ENCODE measurements at places on chromosomes 11 and 22.

DNA sequence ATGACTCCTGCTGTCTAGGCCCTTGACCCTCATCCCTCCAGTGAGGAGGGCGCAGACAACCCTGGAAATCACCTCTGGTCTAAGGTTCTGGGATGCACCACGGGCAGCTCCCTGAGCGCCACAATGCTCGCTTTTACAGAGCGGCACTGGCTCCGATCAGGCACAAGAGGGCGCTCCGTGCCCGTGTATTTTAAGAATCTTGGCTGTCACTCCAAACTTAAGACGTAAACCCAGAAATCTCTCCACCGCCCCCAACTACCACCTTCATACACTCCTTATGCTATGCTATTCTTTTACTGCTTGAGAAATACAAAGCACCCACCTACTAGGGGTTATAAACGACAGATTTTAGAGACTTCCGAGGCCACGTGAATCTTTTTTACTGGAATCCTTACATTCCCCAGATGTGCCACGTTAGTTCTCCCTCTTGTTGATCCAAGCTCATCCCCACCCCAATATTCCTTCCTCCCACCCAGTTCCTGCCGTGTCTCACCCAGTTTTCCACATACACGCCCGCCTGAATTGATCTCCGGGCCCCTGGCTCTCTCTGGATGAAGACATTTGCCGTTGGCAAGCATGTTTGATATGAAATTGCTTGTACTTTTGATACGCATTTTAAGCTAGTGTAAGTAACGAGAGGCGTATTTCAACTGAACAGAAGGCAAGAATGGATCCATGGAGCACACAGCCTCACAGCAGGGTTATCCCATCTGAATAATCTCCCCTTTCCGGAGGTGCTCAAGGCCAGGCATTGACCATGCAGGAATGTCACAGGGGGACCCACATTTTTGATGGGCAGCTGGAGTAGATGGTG lies 453.5 kb downstream of the OPCML start:
- DNase-seq, result no peak
- no peaks in the 10 kb centered on the region for H3K36me3 ChIP-seq
- peaks cover 72% of the 10 kb centered on the region for H3K27me3 ChIP-seq
- H3K4me1 ChIP-seq, result peaks cover 4% of the 10 kb centered on the region
- H3K27ac ChIP-seq, result no peak overlapping the region

GRCh38 chr11:35334385-35335090 lies 84.8 kb downstream of the SLC1A2 start:
- no peaks in the 10 kb centered on the region for H3K4me1 ChIP-seq
- no peaks in the 10 kb centered on the region for H3K36me3 ChIP-seq
- no peak for DNase-seq

DNA sequence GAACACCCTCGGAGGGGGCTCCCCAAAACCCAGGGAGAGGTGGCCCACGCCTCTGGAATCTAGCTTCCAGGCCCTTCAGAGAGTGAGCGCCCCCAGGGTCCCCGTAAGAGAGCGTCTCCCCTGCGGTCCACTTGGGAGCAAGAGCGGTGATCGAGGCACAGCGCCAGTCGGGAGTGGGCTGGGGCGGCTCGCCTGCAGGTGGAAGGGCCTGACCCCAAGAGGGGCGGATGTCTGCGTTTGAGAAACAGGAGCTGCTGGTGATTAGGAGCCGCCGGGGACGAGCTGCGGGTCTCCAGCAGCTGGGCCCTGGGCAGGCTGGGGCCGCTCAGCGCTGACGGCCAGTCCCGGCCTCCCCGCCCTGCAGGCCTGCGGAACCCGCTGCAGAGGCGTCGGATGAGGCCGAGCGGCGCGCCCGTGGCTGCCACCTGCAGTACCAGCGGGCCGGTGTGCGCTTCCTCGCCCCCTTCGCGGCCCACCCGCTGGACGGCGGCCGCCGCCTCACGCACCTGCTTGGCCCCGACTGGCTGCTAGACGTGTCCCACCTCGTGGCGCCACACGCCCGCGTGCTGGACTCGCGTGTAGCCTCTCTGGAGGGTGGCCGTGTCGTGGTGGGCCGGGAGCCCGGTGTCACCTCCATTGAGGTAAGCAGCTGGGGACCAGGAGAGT lies 10.0 kb downstream of the TMEM132A start:
- peaks cover 11% of the 10 kb centered on the region for H3K27me3 ChIP-seq
- H3K36me3 ChIP-seq, result peaks cover 35% of the 10 kb centered on the region
- no peak overlapping the region for H3K27ac ChIP-seq
- no peak overlapping the region for H3K4me3 ChIP-seq
- H3K4me1 ChIP-seq, result peaks cover 6% of the 10 kb centered on the region

DNA sequence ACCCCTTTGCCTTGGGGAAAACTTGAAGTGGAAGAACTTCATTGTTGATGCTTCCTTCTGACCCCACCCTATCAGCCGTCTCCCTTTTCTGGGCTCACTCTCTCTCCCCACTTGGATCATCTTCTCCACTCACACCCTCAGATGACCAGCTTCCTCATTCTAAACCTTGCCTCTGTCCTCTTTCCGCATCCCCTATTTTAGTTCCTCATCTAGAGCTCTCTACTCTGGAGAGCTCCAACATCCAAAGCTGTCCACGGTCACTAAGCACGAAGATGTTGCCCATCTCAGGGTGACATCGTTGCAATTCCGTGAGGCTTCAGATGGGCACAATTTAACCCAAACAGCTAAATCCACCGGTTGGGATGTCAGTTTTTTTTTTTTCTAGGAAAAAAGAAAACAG lies 31.6 kb upstream of the ME3 start:
- no peak for DNase-seq
- H3K27ac ChIP-seq, result no peak overlapping the region
- no peaks in the 10 kb centered on the region for H3K4me1 ChIP-seq
- no peaks in the 10 kb centered on the region for H3K27me3 ChIP-seq
- H3K4me3 ChIP-seq, result no peak overlapping the region
- H3K36me3 ChIP-seq, result no peaks in the 10 kb centered on the region

GRCh38 chr11:47904048-47904447 lies 55.9 kb upstream of the NUP160 start:
- H3K4me1 ChIP-seq, result peaks cover 24% of the 10 kb centered on the region
- no peak overlapping the region for H3K27ac ChIP-seq
- H3K36me3 ChIP-seq, result no peaks in the 10 kb centered on the region
- H3K27me3 ChIP-seq, result no peaks in the 10 kb centered on the region

DNA sequence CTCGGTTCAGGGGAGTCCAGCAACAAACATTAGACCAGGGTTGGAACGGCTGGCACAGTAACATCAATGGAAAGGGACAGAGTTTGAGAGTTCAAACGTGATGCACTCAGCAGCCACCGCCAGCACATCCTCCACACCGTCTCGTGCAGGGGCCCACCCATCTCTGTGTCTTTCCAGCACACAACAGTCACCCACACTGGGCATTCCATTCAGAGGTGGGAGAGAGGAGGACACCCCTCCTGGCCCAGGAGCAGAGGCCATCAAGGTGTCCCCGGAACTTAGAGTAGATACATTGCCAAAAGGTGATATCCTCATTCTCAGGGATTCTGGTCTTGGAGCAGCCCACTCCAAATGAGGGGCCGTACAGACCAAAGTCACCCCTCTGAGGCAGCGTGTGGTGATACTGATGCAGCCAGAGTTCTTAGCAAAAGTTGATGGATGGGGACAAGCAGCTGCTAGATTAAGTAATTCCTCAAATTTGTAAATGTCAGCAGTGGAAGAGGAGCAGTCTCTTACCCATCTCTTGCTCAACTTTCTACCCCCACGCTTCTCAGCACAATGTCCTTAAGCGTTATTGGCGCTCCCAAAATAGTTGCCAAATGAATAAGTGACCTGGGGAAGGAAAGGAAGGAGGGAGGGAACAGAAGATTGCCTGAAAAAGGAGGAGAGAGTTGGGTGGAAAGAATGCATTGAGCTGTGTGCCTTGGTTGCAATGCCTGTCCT lies 5.5 kb downstream of the SNAP29 start:
- H3K36me3 ChIP-seq, result peaks cover 26% of the 10 kb centered on the region
- peaks cover 28% of the 10 kb centered on the region for H3K4me1 ChIP-seq
- no peak overlapping the region for H3K4me3 ChIP-seq
- H3K27ac ChIP-seq, result no peak overlapping the region
- DNase-seq, result no peak

GRCh38 chr22:26617271-26618199 lies at the start of gene CRYBB1:
Gene CRYBB1, minus strand, starts transcription at chr22:26618027. Its CDS starts 1,708 bp downstream, at chr22:26616319.
- H3K27ac ChIP-seq, result no peak within 1 kb of the TSS
- no peaks in the 10 kb centered on the region for H3K36me3 ChIP-seq
- no peaks in the 10 kb centered on the region for H3K4me1 ChIP-seq
- no peak within 1 kb of the TSS for H3K4me3 ChIP-seq
- peak; percentile 82 for DNase-seq

- H3K4me3 ChIP-seq, result no peak overlapping the region
- no peaks in the 10 kb centered on the region for H3K4me1 ChIP-seq
- H3K27me3 ChIP-seq, result no peaks in the 10 kb centered on the region
- no peak overlapping the region for H3K27ac ChIP-seq
- H3K36me3 ChIP-seq, result no peaks in the 10 kb centered on the region
- no peak for DNase-seq
Observed at GRCh38 chr11:8204596-8204995, 35.8 kb upstream of the RIC3 start.
